Stimulated activated CD4-positive, alpha-beta T cell treated with anti-CD3 and anti-CD28 coated beads, TNF-alpha, amount 100 ng/mL, for 24 hours (primary cell): ENCODE measurements at places on chromosomes 3 and 15.

DNA sequence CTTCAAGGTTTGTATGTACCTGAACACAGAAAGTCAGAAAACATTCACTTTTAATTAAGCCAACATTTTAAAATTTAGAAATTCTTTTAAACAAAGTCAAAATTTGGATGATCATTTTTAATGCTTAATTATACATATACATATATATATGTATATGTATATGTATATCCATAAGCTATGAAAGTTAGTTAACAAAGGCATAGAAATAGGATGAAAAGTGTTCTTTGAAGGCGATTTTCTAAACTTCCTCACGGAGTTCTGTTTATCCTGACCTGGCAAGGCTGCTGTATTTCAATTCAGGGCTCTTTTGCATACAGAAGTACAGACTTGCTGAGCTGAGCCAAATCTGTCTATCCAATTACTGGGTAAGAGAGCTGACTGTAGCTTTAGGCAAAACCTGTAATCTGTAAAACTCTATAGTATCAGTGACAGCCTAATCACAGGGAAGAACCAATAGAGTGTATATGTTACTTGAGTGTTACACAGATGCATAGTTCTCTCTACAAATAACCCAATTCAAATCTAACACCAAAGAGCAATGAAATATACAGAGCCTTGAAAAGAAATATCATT is 32.1 kb upstream of the THRB start:
- no peak for DNase-seq

DNA sequence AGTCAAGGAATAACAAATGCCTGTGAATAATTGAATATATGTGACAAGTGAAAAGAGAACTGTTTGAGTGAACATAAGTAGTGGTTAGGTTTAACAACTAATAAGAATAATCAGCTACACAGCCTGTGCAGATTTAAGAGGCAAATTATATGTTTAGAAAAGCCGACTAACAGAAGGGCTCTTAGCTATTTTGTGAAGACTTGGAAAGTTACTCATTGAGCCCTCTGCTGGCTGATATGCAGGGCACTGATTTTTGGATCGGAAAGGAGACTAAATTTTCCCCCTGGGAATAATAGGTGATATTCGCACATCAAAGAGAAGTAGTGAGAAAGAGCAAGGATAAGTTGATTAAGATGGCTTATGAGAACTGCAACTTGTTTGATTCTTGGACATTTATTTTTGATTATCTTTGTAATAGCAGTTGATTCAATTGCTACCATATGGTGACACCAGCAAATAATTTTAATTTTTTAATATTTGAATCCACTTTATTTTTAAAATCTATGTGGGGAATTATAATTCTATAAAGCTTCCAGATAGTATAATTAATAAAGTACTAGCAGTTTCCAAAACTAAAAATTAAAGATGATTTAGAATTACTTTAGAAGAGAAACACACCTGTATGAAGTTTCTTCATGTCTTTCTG is 156.2 kb downstream of the NLGN1 start:
- no peak for DNase-seq

DNA sequence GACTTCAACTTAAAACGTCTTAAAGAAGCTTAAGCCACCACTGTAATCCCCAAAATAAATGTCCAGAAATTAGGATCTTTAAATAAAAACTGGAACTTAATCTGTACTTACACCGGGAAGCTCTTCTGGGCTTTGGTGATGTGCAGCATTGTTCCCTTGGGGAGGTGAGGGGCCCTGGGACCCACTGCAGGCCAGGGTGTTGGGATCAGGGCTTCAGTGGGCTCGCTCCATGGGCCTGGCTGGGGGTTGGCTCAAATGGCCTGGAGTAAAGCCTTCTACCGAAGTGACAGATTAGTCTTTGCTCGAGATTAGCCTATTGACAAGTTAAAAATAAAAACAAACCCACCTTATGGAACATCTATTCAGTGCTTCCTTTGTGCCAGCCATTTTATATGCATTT is 6.1 kb upstream of the RNU6-1 start:
- no peak for DNase-seq

- no peak for DNase-seq
Observed at GRCh38 chr3:122464659-122465058, 48.8 kb upstream of the WDR5B start.

DNA sequence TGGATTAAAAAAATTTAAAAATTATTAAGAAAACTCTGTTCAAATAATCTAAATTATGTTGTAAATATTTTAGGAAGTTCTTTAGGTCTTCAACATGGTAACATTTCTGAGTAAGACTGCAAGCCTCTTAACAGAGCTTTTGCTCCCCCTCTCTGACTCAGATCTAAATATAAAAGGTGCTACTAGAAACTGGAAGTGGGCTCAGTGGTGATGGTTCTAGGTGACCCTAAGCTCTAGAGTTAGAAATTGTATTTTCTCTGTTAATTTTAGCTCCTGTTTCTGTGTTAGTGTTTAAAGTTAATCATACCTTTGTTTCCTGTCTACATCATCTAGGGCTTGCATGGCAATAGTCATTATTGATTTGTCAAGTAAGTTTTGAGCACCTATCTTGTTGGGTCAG is 159.9 kb upstream of the MEIS2 start:
- no peak for DNase-seq

DNA sequence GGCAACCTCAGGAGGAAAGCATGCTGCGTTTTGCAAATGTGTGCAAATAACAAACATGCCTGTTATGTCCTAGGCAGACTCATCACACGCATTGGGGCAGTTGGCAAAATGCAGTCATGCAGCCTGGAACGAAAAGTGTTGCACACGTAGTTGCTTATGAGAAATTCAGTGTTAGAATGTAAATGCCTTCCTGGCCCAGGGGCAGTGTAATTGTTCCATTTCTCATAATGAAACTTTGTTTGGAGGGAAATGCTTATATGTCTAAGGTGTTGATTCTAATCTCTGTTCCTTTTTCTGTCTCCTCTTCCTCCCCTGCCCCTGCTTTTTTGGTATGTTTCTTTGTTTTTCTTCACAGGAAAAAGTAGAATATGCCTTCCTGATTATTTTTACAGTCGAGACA is 156.0 kb downstream of the CACNA1D start:
- no peak for DNase-seq

- DNase-seq: no peak
Observed at GRCh38 chr15:81763304-81763703, 282.5 kb downstream of the MEX3B start.

GRCh38 chr3:95721938-95722337 is 1092.5 kb upstream of the EPHA6 start:
- no peak for DNase-seq

GRCh38 chr3:66527246-66527645 is 26.4 kb upstream of the LRIG1 start:
- no peak for DNase-seq

DNA sequence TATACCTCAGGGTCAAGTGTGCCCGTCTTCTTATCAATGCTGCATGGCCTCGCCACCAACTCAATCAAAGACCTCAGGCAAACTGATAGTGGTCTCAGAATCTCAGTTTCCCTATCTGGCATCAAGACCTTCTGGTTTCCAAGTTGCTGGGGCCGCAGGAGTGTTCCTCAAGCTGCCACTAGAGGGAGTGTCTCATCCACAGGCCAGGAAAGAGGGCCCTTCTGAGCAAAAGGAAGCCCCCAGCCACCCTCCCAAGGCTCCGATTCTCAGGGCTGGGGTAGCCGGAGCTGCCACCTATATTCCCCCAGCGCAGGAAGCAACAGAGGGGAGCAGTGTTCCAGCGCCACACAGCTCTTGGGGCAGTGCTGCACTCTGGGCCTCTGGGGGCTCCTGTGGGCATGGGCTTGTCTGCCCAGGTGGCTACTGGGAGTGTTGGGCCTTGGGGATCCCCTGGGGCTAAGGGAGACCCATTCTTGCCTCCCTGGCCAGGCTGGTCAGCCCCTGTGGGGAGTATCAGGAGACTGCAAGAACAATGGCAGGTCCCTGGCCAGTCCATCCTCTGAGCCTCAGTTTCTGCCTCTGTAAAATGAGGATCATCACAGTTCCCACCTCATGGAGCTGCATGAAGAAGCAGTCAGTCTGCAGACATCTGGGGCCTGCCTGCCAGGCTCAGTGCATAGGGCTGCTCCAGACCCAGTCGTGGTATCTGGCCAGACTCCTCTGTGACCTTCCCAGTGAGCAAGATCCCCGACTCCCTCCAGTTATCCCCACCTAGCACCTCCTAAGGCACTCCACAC is 23.4 kb upstream of the SEC13 start:
- DNase-seq: peak; percentile 55

GRCh38 chr15:91132079-91132478 is 32.0 kb downstream of the SV2B start:
- no peak for DNase-seq

DNA sequence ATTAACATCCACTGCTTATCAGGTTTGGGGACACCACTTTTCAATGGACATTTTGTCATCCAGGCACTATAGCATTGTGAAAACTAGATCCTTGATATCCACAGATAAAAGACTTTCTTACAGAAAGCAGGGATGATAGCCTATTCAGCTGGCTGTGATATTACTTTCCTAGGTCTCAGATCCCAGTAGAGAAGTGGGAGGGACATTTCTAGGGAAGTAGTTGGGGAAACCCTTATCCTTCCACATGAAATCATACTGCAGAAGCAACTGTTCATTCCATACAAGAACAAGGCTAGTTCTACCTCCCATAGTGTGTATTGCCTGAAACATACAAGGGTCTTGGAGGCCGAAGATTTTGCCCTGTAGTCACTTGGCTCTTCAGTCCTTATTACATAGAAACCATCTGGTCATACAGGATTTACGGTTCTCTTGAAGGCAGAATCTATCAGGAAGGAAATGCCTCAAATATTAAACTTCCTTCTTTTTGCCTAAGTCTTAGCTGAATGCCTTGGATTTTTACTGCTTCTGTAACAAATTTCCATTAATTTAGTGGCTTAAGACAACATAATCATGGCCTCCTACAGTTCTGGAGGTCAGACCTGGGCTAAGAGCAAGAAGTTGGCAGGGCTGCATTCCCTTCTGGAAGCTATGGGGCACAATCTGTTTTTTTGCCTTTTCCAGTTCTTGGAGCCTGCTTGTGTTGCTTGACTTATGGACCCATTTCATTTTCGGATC is 119.4 kb downstream of the ECT2 start:
- DNase-seq: no peak

- no peak for DNase-seq
Observed at GRCh38 chr3:30826531-30826942, 67.9 kb downstream of the GADL1 start.

DNA sequence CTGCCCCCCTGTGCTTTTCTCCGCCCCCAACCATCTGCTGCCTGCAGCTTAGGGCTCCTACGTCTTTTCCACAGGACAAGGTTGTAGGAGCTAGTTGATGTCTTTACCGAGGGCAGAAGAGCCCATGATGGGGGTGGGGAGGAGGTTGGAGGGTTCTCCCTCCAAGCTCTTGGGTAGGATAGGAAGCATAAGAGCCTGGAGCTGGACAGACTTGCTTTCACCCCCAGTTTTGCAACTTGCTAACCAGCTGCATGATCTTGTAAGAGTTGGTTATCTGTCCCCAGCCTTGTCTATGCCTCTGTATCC is 856 bp downstream of the ABCF3 start:
- DNase-seq: no peak

DNA sequence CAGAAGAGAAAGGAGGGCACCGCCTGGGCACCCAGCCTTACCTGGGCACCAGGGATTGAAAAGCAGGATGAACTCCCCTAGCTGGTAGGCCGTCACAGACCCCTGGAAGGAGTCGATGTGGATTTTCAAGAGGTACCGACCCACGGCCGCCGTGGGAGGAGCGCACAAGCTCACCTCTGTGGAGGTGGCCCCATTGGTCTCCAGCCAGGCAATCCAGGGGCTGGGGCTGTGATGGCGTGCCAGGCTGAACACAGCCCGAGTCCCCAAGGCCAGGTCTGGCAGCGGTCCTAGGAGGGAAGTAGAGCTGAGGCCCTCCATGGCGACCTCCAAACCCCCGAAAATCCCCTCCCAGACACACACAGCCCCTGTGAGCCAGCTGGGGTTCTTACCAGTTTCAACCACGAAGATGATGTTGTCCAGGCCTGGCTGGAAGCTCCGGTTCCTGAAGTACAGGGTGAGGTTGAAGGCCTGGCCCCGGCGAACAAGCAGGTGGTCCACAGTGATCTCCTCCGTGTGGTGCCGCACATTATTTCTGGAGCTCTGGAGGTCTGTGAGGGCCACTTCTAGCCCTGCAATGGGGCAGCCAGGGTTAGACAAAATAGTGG is 6.6 kb downstream of the TGM5 start:
- DNase-seq: no peak

GRCh38 chr3:157115069-157116006 is 44.6 kb downstream of the CCNL1 start:
- DNase-seq: no peak

GRCh38 chr15:101277943-101278564 is 769 bp upstream of the SELENOS start:
- no peak for DNase-seq

DNA sequence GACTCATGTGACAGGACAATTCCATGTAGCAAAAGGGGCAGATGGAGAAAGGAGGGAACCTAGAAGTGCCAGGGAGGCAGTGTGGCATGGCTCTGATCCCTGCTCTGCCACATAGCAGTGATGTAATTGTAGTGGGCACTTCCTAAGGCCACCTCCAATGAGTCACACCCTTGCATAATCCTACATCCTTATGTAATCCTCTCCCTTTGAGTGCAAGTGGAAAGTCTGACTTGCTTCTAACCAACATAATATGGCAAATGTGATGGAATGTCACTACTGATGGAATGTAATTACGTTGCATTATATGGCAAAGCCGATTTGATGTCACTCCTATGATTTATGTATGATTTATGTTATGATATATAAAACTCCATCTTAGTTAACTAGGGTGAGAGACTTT is 72.9 kb upstream of the ATP2C1 start:
- DNase-seq: no peak

GRCh38 chr3:27553886-27554540 is 69.8 kb upstream of the SLC4A7 start:
- no peak for DNase-seq

GRCh38 chr3:183506674-183507320 is 48.7 kb downstream of the KLHL6 start:
- DNase-seq: no peak

- no peak for DNase-seq
Observed at GRCh38 chr3:197880491-197881269, 69.3 kb upstream of the RPL35A start.

DNA sequence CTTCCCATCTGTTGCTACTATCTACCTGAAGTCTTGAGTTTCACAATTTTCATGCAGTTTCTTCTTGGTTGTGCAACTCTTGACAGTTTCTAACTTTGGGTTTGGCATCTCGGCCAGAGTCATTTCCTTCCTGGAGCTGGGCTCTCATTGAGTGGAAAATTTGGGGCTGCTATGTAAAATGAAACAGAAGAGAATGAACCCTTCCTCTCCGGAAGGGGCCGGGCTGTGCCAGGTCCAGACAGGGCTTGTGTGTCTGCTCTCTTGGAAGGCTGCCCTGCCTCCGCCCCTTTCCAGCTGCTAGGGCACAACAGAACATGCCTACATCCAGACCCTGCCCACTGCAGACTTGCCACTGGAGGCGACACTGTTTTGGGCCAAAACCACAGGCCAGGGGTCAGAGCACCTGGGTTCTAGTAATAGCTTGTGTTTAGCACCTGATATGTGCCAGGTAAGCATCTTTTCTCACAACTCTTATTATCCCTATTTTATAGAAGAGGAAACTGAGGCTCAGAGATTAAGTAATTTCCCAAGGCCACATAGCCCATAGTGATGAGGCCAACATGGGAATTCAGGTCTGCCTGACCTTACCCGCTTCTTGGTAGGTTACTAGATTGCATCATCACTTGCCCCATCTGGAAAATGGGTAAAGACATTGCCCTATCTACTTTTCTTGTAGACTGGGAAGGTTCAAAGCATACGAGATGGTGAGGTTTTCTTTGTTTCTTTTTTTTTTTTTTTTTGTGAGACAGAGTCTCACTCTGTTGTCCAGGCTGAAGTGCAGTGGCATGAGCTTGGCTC is 25.0 kb downstream of the IRAK2 start:
- DNase-seq: no peak

GRCh38 chr3:16369885-16370284 is 104.9 kb downstream of the OXNAD1 start:
- DNase-seq: no peak
